CD4-positive, alpha-beta T cell treated with Interleukin-15 for 1 hour (primary cell): ENCODE measurements at places on chromosomes 1 and 21.

GRCh38 chr1:61157468-61157987, 75.2 kb downstream of the NFIA start:
- no peak for DNase-seq

- DNase-seq, result no peak
These were observed 42.8 kb upstream of the MARK1 start for GRCh38 chr1:220485131-220485530.

- DNase-seq, result no peak
These were observed 30.0 kb downstream of the TMCC2 start for GRCh38 chr1:205257735-205258134.

DNA sequence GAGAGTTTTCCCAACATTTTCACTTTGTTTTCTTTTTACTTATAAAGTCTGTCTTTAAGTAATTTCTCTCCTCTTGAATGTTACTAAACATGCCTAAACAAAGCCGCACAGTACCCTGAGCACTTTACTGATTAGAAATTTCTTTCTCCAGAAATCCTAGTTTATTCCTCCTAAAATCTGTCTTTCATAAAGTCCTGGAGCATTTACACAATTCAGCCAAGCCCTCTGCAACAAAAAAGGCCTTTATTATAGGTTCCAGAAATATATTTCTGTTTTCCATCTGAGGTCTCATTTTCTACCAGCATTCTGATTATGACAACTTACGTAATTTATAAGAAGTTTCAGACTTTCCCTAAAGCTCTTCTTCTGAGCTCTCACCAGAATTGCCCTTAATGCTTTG, 549.5 kb upstream of the OLFM3 start:
- no peak for DNase-seq

DNA sequence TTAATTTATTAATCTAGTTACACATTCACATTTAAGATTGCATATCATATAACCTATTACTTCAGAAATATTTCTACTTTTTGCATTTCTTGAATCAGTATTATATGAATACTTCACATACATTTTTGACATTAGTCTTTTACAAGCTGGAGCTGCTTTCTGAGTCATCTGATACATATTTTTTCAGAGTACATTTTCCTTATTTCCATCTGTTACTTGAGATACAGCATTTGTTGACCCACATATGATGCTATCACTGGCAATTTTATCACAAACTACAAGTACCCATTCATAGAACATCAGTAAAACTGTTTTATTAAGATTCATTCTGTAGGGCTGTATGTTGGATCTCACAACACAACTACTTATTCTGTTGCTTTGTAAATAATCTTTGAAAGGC, 367.2 kb upstream of the ST6GALNAC5 start:
- DNase-seq, result no peak

- no peak for DNase-seq
These were observed 15.7 kb downstream of the DIP2A start for GRCh38 chr21:46474382-46474781.

DNA sequence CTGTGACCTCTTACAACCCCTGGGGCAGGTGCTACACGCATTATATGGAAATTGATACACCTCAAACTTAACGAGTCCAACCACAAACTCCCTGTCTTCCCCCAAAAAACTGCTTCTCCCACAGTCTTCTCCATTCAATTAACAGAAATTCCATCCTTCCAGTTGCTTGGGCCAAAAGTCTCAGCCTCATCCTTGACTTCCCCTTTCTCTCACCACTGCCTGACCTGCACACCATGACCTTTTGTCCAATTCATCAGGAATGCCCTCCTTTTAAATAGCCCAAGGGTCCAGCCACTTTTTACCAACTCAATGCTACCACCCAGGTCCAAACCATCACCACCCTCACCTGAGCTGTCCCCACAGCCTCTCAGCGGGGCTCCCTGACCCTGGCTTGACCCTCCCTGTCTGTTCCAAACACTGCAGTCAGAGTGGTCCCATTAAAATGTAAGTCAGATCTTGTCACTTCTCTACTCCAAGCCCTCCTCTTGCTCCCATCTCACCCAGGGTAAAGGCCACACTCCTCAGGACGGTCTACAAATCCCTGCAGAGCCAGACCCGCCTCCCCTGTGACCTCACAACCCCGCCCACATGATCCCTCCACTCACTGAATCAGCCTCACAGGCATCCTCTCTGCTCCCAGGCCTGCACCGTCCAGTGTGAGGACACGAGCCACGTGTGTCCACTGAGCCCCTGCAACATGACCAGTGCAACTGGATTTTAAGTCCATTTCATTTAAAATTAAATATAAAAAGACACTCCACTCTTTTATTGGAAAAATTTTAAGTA, 18.5 kb downstream of the KCNN3 start:
- DNase-seq, result no peak

GRCh38 chr21:35319684-35320283, 270.7 kb upstream of the RUNX1 start:
- no peak for DNase-seq

DNA sequence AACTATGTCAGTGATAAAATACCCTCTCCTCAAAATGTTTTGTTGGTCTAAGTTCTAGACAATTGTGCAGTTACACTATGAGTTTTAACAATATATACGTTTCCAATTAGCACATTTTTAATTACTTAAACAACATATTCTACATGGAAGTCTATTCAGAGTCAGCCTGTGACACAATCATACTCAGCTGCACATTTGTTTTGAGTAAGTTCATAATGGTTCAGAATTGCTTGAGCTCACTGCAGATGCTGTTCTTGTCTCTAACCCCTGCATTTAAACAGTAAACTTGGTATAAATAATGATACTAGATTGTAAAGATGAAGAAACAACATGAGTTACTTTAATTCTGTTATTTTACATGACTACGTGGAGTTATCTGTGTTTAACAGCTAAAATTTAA, 30.6 kb downstream of the CDKN2C start:
- no peak for DNase-seq

- DNase-seq, result no peak
These were observed 1.1 kb downstream of the GRIK1 start for GRCh38 chr21:29938776-29939103.

GRCh38 chr21:33950431-33951079, 35.0 kb upstream of the ATP5PO start:
- DNase-seq, result no peak

DNA sequence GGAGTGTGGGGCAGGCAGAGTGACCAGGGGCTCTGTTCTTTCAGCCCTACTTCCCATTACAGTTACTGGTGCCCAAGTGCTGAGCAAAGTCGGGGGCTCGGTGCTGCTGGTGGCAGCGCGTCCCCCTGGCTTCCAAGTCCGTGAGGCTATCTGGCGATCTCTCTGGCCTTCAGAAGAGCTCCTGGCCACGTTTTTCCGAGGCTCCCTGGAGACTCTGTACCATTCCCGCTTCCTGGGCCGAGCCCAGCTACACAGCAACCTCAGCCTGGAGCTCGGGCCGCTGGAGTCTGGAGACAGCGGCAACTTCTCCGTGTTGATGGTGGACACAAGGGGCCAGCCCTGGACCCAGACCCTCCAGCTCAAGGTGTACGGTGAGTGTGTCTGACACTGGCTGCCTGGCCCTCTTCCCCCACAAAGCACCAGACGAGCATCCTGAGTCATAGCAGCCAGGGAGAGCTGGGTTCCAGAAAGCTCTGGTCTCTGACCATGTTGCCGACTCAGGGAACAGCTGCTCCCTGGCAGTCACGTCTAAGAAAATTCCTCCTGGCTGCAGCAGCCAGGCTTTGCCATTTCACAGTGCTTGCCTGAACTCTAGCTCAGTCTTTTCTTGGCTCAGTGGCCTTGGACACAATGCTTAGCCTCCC, 3.3 kb downstream of the SLAMF8 start:
- DNase-seq, result no peak

DNA sequence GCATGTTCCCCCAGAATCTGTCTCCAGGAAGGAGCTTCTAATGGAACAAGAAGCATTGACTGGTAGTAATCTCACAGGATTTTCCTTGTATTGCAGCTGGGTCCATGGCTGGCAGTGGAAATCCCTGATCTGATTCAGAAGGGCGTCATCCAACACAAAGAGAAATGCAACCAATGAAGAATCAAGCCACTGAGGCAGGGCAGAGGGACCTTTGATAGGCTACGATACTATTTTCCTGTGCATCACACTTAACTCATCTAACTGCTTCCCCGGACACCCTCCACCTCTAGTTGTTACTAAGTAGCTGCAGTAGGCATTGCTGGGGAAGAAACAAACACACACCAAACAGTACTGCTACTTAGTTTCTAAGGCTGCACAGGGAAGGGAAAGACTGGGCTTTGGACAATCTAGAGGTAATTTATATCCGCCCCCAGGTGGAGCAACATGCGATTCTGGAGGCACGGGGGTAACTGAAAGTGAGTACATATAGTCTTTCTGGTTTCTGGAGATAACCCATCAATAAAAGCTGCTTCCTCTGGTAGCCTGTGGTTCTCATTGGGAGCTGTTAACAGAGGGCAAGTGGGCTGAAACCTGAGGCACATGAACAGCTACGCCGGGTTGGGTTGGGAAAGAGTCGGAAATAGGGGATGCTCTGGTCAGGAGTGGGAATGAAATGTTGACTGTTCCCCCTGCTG, 837 bp upstream of the USP21 start:
- no peak for DNase-seq
